D721Med (cell line): ENCODE measurements at places on chromosomes 11 and 22.

- DNase-seq = no peak
Measured at GRCh38 chr11:35748644-35749043, 86.1 kb downstream of the TRIM44 start.

GRCh38 chr22:48112687-48113521 is 1350.5 kb downstream of the TBC1D22A start:
- no peak for DNase-seq

DNA sequence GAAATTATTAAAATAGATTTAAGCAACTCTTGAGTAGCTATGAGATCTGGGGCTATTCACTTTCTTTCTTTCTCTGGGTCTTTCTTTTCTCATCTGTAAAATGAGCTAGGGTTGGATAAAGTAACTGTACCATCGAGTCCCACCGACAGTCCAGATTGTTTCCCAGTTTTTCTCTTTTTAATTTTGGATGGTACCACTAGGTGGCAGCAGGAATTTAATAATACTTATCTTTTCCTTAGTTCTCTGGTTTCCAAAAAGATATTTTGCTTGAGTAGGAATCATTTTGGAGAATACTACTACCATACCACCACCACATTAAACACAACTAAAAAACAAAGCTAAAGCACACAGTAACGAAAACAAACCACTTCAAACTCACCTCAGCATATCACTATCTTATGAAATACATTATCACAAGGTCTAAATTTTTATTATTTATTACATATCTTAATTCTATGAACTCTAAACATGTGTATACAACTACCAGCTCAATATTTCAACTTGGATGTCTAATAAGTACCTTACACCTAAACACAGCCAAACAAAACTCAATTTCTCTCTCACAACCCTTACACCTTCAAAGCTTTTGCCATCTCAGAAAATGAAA is 584.0 kb downstream of the KCNA4 start:
- no peak for DNase-seq

DNA sequence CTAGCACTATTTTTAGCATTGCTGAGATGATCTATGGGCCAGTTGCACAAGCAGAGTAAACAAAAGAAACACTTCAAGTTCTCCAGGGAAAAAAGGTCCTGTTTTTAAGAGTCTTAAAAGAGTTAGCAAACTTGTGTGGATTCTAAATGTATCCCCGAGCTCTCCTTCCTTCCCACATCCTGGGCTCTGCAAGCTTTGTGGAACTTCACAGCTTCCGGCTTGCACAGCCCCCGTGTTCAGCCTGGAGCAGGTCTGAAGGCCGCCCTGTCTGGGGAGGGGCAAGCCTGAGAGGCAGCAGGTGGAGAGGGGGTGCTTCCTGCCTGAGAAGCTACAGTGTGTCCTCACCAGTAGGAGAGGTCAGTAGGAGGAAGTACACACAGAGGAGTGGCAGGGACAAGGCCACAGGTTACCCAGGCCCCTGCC is 35.1 kb upstream of the SUSD2 start:
- no peak for DNase-seq

DNA sequence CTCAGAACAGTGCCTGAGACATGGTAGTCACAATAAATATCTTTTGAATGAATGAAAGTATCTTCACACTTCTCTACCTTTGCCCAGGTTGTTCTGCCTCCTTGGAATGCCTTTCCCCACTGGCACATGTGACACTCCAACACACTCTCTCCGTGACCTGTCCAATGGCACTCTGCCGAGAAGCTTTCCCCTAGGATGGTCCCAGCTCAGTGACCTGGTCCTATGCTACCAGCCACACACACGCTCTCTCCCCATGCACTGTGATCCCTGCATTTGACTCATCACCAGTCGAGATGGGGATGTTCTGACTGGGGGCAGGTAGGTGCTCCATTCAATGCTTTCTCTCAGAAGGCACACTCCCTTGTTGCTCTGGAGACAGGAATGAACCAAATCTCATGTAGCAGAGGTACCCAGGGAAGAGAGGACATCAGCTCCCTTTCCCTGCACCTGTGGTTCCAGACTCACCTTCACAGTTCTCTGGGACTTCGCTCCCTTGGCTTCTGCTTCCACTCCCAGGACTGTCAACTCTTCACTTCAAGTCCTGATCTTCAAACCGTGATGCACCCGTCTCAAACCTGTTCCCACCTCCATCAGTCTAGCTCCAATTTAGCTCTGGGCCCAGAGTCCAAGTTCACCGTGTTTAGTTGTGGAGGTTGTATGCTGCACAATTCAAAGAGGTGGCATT is 30.7 kb upstream of the LMO1 start:
- no peak for DNase-seq
